Fibroblast of skin of left quadriceps (primary cell): ENCODE measurements at places on chromosomes 6 and 20.

DNA sequence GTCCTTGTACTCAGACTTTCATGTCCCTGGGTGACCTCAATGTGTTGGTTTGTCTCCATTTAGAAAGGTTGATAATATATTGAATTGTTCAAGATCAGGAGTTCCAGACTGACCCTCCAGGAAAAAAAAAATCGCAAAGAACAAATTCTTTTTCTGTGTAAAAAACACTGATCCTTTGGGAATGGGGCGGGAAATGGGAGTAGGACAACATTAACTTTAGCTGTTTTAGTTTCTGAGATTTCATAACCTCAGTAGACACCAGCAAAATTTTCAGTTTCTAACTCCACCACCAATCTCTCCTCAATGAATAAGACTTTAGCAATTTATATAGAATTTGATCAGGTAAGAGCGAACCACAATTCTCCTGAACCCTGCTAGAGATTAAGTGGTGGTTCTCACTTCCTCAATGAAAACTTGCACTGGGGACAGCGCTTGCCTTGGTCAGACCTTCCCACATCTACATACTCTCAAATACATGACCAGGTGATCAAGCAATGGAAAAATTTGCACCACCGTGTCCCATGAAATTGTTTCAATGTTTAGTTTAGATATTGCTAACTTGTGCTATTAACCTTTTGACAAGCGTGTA, 231.2 kb upstream of the PLN start:
- DNase-seq: no peak

DNA sequence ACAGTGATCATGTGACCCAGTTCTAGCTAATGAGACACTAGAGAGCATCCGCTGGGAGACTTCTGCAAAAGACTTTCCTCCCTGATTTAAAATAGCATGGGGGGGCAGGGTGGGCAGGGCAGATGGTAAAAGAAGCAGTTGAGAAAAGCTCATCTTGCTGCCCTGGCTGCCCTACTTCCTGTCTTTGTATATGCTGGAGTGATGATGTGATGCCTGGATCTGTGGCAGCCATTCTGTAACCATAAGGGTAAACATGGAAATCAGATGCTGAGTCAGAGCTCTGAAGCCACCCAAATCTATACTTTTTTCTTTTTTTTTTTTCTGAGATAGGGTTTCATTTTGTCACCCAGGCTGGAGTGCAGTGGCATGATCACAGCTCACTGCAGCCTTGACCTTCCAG, 25.4 kb downstream of the ZFP64 start:
- DNase-seq: no peak

- DNase-seq: no peak
Observed at GRCh38 chr6:51844336-51844735, 243.1 kb downstream of the PKHD1 start.

DNA sequence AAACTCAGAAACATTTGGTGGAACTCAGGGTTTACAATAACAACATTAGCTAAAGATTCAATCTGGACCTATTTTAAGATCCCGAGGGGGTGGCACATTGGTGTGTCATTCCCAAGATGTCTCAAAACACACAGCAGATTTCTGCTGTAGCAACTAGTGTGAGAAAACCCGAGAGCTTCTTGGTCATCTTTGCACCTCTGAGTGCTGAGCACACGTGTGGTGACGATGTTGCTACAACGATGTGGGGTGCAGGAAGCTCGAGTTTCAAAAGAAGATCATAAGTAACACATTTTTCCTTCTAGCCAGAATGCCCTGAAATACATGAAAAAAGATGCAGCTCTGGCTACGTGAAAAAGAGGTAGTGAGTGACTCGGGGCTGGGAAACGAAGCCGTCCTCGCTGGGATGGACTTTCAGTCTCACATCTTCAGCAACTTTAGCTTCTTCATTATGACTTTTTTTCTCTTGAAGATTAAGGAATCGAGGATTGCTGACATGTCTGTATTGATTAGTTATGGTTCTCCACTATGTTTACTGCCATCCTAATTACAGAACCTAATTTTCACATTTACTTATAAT, 1.5 kb downstream of the RAMACL start:
- no peak for DNase-seq

- DNase-seq: no peak
Observed at GRCh38 chr6:167399051-167399387, 74.1 kb downstream of the TTLL2 start.

DNA sequence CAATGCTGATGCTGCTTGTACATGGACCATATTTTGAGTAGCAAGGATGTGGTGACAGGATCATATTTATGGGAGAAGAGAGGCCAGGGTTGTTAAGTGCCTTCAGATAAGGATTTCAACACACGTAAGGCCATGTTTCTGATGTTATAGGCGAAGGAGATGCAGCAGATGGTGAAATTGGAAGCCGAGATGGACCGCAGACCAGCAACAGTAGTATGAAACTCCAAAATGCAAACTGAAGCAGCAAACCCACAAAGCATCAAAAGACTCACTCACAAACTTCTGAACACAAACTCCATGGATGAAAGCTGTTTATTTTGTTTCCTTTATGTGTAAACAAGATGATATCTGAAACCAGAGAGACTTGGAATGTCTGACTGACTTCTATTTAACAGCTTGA, 35.6 kb upstream of the LAMP5 start:
- no peak for DNase-seq

DNA sequence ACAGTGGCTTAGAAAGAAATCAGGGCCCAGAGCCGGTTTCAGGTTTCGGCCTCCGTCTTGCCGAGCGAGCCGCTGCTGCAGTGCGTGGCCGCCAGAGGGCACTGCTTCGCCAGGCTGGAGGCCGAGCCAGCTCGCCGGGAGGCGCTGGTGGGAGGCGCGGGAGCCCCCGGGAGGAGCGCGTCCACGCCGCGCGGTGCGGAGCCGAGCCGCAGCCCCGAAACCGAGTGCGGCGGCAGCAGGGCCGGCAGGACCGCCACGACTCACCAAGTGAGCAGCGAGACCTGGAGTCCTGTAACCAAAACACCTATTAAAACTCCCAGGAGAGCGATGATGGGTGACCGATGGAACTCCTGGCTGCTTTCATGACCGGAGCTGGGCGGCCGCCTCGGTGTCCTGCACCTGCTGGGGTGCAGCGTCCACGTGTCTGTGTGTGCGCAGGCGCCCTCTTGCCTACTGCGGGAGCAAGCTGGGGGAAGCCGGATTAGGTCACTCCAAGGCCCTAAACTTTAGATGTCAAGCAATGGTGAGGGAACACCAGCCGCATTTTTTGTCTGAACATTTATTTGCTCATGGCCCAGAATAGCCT, 186.9 kb upstream of the UST start:
- DNase-seq: no peak

- DNase-seq: no peak
Observed at GRCh38 chr6:37131104-37131959, 38.6 kb upstream of the PIM1 start.

- DNase-seq: no peak
Observed at GRCh38 chr20:16378122-16378521, 195.1 kb downstream of the KIF16B start.

DNA sequence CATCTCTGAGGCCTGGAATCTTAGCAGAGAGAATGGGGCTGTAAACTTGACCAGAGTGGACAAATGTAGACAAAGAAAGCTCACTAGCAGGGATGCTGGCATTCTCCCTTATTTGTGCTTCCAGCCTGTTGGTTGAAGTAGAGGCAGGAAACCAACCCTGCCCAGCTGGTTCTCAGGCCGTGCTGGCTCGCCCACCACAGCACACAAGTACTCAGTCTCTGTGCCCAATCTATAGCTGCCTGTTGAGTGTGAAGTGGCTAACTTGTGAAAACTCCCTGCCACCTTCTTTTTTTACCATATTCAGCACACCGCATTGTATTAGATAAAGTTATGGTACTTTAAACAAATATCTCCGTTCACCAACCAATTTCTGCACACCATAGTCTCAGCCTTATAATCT, 37.3 kb downstream of the HDDC2 start:
- DNase-seq: no peak

DNA sequence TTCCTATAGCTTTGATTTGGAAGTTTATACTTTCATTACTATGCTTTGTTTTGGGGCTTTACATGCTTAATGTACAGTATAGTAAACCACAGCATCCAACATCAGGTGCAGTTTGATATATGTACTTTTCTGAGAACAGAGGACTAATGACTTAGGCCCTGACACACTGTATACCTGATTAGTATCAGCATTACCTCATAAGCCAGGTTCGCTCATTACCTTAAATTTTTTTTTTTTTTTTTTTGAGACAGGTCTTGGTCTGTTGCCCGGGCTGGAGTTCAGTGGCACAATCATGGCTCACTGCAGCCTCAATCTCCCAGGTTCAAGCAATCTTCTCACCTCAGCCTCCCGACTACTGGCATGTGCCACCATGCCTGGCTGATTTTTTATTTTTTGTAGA, 28.4 kb downstream of the CD109 start:
- DNase-seq: no peak
